ENCODE measurements at places on chromosomes 13 and 19. TPM values are rescaled to one million over a fixed set of nuclear protein-coding genes. Genes with fewer than 3 reads are reported as not detected.
A peak's percentile ranks its signal among the peaks of the same experiment; 100 is the strongest.

DNA sequence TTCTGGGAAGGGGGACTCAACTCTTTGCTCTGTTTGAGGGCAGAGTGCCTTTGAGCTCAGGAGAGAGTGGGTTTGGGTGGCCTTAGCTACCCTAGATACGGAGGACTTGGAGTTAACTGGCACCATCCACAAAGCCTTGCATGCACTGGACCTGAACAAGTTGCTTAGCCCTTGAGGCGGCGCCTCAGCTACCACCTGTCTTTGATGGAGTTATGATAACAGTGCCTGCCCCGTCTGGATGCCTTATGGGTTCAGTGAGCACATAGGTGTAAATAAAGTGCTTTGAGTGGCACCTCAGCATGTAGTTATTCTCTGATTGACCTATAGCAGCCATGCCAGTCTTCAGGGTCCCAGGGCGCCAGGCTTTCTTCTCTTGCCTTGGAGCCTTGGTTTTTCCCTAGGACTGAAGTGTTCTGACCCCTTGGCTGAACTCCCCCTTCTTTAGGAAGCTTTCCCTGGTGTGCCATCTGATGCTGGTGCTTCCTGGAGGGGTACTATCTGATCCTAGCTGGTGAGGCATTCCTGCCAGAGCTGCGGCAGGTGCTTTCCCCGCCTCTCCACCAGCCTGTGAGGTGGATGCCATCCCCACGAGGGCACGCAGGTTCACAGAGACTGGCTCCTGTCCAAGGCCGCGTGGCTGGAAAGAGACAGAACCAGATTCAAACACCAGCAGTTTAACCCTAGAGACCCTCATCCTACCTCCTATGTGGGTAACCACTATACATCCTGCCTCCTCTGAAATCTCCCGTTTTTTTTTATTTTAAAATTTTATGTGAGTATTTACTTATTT, 5.8 kb downstream of the BCKDHA start:
- no peak for DNase-seq
- peaks cover 3% of the 10 kb centered on the region for H3K4me1 ChIP-seq
- H3K36me3 ChIP-seq, result no peaks in the 10 kb centered on the region
- H3K27ac ChIP-seq, result no peak overlapping the region
- no peak overlapping the region for H3K4me3 ChIP-seq
- no peaks in the 10 kb centered on the region for H3K27me3 ChIP-seq

DNA sequence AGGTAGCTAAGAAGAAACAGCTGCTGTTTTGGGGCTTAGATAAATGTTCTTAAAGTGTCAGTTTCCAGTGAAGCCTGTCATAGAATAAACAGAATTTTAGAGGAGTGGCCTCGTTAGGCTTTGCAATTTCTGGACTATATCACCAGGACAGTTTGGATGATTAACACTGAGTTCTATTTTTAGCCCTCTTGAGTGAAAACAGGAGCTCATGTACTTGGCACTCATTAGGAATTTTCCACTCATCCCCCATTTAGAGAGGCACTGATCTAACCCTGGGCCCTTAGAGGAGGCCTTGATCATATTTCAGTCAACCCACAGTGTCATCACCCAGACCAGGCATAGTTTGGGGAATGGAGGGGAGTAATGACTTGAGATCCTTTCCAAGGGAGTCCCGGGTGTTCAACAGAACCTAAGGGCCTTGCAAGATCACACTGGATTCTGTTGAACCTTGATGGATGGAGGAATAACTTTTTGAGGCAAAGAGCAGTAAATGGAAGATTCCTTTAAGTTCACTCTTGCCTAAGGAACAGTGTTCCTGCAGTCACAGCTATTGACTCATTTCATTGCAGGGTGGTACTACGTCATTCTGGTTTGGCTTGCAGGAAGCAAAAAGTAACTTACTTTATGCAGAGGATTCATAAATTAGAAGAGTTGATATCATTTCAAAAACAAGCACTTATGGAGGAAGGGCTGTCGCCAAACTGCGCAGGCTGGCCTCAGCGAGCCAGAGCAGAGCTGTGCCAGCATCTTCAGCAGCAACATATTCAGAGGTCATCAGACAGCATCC, 160.2 kb downstream of the SLC7A1 start:
- H3K27me3 ChIP-seq, result no peaks in the 10 kb centered on the region
- H3K36me3 ChIP-seq, result no peaks in the 10 kb centered on the region
- peak overlapping the region; percentile 23 for H3K27ac ChIP-seq
- no peak for DNase-seq
- no peak overlapping the region for H3K4me3 ChIP-seq
- H3K4me1 ChIP-seq, result peaks cover 23% of the 10 kb centered on the region

DNA sequence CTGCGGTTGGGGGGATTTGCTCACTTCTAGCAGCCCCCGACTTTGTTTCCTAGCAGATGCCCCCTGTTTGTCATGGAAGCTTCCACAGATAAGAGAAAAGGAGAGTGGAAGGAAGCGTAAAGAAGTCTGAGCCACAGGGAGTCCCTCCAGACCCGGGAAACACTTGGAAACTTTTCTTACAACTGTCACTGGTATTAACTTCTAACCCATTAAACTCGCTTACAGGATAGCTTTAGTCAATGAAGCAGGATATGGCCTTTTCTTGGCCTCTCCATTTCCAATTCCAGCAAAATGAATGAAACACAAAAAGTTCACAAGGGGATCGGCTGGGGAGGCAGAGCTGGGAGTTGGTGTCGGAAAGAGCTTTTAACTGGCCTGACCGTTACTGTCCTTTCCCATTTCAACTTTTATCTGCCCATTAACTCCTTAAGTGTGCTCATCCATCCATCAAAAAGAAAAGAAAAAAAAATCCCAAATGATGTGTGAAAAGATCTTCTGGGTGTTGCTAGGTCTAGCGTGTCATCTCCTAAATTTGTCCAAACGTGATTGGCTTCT, 231.9 kb upstream of the ARGLU1 start:
- no peak overlapping the region for H3K27ac ChIP-seq
- H3K4me1 ChIP-seq, result no peaks in the 10 kb centered on the region
- H3K36me3 ChIP-seq, result no peaks in the 10 kb centered on the region
- no peaks in the 10 kb centered on the region for H3K27me3 ChIP-seq
- no peak for DNase-seq
- H3K4me3 ChIP-seq, result no peak overlapping the region

- DNase-seq, result no peak
- no peak overlapping the region for H3K4me3 ChIP-seq
- H3K27me3 ChIP-seq, result no peaks in the 10 kb centered on the region
- H3K4me1 ChIP-seq, result no peaks in the 10 kb centered on the region
- no peaks in the 10 kb centered on the region for H3K36me3 ChIP-seq
- no peak overlapping the region for H3K27ac ChIP-seq
These were observed 16.7 kb upstream of the MBNL2 start for GRCh38 chr13:97205465-97205864.

- H3K27me3 ChIP-seq, result no peaks in the 10 kb centered on the region
- no peak overlapping the region for H3K4me3 ChIP-seq
- H3K27ac ChIP-seq, result no peak overlapping the region
These were observed 246.5 kb downstream of the DCT start for GRCh38 chr13:94232956-94233355.

- H3K4me1 ChIP-seq, result peaks cover 6% of the 10 kb centered on the region
- DNase-seq, result peak; percentile 57
- no peaks in the 10 kb centered on the region for H3K36me3 ChIP-seq
- peak overlapping the region; percentile 49 for H3K4me3 ChIP-seq
- H3K27ac ChIP-seq, result no peak overlapping the region
These were observed 685 bp downstream of the TCF3 start for GRCh38 chr19:1651568-1652291.

- H3K4me1 ChIP-seq, result peaks cover 19% of the 10 kb centered on the region
- no peak for DNase-seq
- H3K27ac ChIP-seq, result no peak overlapping the region
- H3K36me3 ChIP-seq, result no peaks in the 10 kb centered on the region
- no peaks in the 10 kb centered on the region for H3K27me3 ChIP-seq
- no peak overlapping the region for H3K4me3 ChIP-seq
These were observed 9.0 kb downstream of the EPS15L1 start for GRCh38 chr19:16462757-16463250.

DNA sequence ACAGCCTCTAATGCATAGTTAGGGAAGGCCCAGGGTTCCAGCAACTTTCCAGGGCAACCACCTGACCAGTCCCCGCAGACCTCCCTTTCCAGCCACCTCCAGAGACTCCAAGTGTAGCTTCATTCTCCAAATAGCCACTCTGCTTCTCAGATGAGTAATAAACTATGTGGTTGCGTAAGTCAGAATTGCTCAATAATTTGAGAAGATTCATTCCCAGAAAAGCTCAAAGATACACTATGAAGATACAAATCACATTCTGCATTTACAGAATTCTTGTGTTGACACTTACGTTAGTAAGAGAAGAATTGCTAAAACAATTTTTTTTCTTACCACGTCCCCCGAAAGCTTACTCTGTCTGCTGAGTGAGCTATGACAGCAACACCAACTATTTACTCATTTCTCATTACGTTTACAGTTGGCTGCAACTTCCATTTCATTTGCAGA, 8.2 kb upstream of the LATS2 start:
- H3K27ac ChIP-seq, result no peak overlapping the region
- no peak overlapping the region for H3K4me3 ChIP-seq
- H3K36me3 ChIP-seq, result no peaks in the 10 kb centered on the region
- peak; percentile 37 for DNase-seq
- H3K27me3 ChIP-seq, result no peaks in the 10 kb centered on the region
- H3K4me1 ChIP-seq, result peaks cover under 1% of the 10 kb centered on the region

GRCh38 chr19:48468772-48469288, 339 bp upstream of the CYTH2 start:
- peaks cover 7% of the 10 kb centered on the region for H3K4me1 ChIP-seq
- no peaks in the 10 kb centered on the region for H3K36me3 ChIP-seq
- H3K4me3 ChIP-seq, result peak overlapping the region; percentile 98
- peak; percentile 100 for DNase-seq
- peak overlapping the region; percentile 75 for H3K27ac ChIP-seq
- H3K27me3 ChIP-seq, result no peaks in the 10 kb centered on the region

GRCh38 chr13:82729401-82729800, 1152.9 kb downstream of the SLITRK1 start:
- H3K4me1 ChIP-seq, result no peaks in the 10 kb centered on the region
- DNase-seq, result no peak
- no peaks in the 10 kb centered on the region for H3K36me3 ChIP-seq
- H3K27ac ChIP-seq, result no peak overlapping the region

DNA sequence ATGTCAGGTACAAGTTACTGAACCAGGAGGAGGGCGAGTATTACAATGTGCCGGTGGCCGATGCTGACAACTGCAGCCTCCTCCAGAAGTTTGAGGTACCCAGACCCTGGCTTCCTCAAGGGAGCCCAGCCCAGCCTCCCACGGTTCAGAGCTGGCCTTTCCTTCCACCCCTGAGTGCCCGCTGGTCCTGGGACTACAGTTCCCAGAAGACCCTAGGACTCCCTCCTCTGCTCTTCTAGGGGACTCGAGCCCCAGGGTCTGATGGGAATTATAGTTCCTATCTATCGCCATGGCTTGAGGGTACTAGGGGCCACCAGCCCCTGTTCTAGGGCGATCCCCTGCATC, 11.0 kb downstream of the PRKCG start:
- no peak overlapping the region for H3K27ac ChIP-seq
- no peaks in the 10 kb centered on the region for H3K4me1 ChIP-seq
- DNase-seq, result no peak
- no peaks in the 10 kb centered on the region for H3K36me3 ChIP-seq

DNA sequence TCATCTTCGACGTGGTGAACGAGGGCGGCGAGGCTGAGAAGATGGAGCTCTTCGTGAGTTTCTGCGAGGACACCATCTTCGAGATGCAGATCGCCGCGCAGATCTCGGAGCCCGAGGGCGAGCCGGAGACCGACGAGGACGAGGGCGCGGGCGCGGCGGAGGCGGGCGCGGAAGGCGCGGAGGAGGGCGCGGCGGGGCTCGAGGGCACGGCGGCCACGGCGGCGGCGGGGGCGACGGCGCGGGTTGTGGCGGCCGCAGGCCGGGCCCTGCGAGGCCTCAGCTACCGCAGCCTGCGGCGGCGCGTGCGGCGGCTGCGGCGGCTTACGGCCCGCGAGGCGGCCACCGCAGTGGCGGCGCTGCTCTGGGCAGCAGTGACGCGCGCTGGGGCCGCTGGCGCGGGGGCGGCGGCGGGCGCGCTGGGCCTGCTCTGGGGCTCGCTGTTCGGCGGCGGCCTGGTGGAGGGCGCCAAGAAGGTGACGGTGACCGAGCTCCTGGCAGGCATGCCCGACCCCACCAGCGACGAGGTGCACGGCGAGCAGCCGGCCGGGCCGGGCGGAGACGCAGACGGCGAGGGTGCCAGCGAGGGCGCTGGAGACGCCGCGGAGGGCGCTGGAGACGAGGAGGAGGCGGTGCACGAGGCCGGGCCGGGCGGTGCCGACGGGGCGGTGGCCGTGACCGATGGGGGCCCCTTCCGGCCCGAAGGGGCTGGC, 52.6 kb downstream of the MAP4K1 start:
- H3K4me3 ChIP-seq, result no peak overlapping the region
- no peaks in the 10 kb centered on the region for H3K36me3 ChIP-seq
- H3K4me1 ChIP-seq, result peaks cover 3% of the 10 kb centered on the region
- no peak overlapping the region for H3K27ac ChIP-seq
- H3K27me3 ChIP-seq, result no peaks in the 10 kb centered on the region

The LGALS7 gene
- polyA plus RNA-seq, result not detected

The SLC6A16 gene
- 3.3 TPM for polyA plus RNA-seq

The EHD2 gene
- 62.4 TPM for polyA plus RNA-seq

The NCAN gene
- not detected for polyA plus RNA-seq

The FXYD3 gene
- polyA plus RNA-seq, result 0.23 TPM

The LAIR1 gene
- polyA plus RNA-seq, result 21.2 TPM

The SULT2A1 gene
- 2.5 TPM for polyA plus RNA-seq

The GTF2F1 gene
- 66.9 TPM for polyA plus RNA-seq

The SOHLH2 gene
- 0.62 TPM for polyA plus RNA-seq

The UNC13A gene
- polyA plus RNA-seq, result 0.24 TPM

The GGN gene
- polyA plus RNA-seq, result 0.28 TPM

The TOMM40 gene
- polyA plus RNA-seq, result 23.1 TPM
